ENCODE measurements at places on chromosomes 5 and 9.

DNA sequence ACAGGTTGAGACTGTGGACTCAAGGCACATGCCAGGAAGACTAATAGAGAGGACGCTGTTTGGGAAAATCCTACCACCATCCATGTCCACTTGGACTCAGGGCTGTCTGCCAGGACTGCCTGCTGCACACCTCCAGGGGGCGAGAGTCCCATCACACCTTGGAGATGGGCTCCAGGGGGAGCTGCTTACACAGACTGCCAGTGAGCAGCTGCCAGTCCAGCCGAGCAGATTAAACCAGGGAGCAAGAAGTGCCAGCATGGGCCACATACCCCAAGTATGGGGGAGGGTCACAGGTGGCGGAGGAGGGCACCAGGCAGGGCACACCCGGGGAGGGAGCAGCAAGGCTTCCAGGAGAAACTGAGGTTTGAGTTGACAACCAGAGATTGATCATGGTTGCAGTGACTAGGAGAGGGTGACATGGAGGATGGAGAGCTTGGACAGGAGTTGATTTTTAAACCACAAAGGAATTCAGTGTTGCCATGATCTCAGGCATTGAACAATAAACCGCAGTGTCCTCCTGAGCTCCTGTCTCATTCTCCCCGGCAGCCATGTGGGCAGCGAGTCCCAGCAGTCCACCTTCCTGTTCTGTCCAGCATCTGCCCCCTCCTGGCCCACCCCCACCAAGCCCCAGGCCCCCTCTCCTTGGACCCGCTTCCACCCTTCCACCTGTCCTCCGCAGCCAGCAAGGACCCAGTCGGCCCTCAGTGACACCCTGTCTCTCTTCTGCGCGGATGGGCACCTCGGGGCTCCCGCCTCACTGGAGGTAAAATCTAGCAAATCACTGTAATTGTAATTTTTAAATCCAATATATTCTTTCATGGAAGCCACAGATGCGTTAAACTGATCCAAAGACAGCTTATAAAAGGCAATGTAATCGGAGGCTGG is 3.1 kb upstream of the VAV2 start:
- H3K27ac ChIP-seq = no peak overlapping the region
- peaks cover 31% of the 10 kb centered on the region for H3K4me1 ChIP-seq

DNA sequence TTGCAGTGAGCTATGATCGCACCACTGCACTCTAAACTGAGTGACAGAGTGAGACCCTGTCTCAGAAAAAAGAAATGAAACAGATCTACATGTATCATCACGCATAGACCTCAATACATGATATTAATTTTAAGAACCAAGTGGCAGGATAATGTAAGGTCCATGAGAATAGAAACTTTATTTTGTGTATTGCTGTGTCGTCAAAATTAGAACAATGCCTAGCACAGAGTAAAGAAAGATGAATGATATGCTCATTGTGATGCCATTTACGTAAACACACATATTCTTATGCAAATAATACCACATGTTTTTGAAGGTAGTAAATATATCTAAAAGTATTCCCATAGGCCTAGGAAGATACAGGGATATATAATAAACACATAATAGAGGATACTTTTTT is 3.6 kb upstream of the UIMC1 start:
- no peaks in the 10 kb centered on the region for H3K27me3 ChIP-seq
- H3K4me1 ChIP-seq = peaks cover 14% of the 10 kb centered on the region
- no peak overlapping the region for H3K4me3 ChIP-seq
- no peak overlapping the region for H3K27ac ChIP-seq
- DNase-seq = no peak

DNA sequence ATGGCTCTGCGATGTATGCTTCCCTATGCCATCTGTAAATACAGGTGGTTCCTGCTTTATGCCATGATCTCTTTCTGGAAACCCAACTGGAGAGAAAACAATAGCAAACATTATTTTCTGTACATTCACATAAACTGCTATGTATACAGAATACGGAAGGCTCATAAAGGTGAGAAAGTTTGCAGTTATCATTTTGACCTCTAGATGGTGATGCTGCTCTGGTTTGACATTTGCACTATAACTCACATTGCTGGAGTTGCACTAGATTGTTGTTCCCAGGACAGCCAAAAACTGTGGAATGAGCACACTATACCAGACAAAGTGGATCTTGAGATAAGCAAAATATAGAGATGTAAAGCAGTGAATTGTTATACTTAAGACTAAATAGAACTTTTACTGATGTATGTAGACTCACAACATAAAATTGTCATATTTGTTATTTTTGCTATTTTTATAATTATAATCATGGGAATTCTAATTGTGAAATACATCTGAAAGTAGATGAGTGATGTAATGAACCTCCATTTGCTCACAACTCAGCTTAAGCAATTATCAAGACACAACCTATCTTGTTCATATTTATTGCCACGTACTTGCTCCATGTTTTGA is 246.5 kb downstream of the PTPRD start:
- no peak overlapping the region for H3K4me3 ChIP-seq
- DNase-seq = no peak
- H3K27ac ChIP-seq = no peak overlapping the region
- no peaks in the 10 kb centered on the region for H3K36me3 ChIP-seq

DNA sequence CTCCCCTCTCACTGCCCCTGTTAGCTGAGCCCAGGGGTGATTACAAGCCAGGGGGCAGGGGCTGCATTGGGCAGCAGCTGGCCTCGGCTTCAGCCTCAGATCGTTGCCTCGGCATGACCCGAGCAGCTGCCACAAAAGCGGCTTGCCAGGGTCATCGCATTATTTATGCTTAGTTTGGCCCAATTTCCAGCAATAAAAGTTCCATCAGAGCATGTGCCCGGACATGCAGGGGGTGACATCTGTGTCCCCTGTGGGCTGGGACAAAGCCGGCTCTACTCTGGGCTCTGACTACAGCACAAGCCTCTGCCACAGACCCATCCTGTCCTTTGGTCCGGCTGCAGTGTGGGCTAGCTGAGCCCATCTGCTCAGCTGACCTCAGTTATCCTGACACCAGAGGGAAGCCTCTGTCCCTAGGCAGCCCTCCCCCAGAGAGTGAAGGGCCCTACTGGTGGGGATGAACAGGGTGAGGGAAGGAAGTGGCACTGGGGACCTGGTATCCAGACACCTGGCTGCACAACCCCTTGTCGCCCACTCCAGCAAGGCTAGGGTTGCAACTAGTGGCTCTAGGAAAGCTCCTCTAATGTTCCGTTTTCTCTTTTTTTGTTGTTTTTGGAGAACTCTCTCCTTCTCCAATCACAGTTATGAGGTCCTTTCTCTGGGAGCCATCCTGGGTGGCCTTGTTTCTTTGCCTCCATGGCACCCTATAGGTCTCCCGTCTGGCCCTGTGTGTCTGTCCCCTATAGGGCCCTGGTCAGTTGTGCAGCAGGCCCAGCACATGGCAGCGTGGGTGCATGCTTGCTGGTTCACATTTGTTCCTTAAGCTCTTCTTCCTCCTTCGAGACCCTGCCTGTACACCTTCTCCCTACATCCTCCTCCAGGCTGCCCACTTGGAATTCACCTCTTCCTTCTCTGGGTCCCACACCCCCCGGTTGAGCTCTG is 13.3 kb upstream of the GADD45G start:
- no peak overlapping the region for H3K27ac ChIP-seq
- no peak for DNase-seq
- H3K4me3 ChIP-seq = no peak overlapping the region
- no peaks in the 10 kb centered on the region for H3K4me1 ChIP-seq
- H3K36me3 ChIP-seq = no peaks in the 10 kb centered on the region
- no peaks in the 10 kb centered on the region for H3K27me3 ChIP-seq

DNA sequence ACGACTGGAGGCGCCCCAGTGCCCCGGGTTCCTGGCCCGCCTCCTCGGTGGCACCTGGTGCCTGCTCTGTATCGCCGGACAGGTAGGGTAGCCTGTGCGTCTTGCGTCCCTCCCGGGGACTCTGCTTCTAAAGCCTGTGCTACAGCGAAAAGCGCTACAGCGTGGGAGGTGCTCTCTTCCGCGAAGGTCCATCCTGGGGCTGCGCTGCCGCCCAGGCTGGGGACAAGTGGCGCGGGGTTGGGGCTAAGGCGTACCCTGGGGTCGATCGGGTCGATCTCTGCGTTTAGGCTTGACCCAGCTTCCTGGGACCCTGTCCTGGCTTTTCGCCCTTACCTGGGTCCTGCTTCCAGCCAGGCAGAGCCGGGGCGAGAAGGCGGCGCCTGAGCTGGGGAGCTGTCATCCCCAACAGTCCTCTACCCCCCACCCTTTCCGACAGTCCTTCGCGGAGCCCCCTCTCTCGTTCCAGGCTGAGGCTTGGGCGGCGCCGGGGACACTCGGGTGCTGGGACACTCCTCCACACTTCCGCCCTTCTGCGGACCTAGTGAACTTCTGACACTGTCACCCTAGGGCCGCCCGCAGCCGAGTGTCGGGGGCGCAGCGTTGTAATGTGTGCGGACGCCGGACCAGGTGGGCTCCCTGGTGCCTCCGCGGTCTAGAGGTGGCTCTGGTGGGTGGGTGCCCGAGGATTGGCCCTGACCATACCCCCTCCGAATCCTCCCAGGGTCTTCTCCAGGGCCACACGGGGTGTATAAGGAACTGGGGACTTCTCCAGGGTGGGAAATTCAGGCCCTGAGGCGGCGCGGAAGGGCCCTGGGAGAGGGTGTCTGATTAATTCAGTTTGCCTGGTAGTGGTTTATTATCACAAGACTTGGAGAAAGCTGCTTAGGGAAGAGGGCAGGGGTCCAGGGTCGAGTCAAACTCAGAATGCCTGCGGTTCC is 328.2 kb downstream of the SH3GL2 start:
- no peaks in the 10 kb centered on the region for H3K36me3 ChIP-seq
- H3K4me3 ChIP-seq = peak overlapping the region; percentile 60

DNA sequence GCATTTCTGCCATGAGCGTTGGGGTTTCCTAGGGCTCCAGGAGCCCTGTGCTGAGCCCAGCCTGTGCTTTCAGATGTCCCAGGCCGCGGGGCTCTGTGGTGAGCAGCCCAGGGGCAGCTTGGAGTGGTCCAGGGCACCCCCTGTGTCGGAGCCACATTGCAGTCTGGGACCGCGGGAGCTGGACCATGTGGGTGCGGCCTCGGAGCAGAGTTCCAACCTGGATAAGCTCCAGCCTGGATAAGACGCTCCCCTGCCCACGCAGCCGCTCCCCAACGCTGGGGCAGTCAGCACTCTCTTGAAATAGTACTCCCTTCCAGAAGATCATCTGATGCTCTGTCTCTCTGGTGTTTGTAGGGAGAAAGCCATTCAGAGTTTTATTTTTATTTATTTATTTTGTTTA is 111.1 kb downstream of the WNK2 start:
- H3K4me3 ChIP-seq = no peak overlapping the region
- H3K36me3 ChIP-seq = no peaks in the 10 kb centered on the region
- H3K27me3 ChIP-seq = peaks cover 10% of the 10 kb centered on the region
- no peaks in the 10 kb centered on the region for H3K4me1 ChIP-seq
- peak; percentile 38 for DNase-seq
- no peak overlapping the region for H3K27ac ChIP-seq

DNA sequence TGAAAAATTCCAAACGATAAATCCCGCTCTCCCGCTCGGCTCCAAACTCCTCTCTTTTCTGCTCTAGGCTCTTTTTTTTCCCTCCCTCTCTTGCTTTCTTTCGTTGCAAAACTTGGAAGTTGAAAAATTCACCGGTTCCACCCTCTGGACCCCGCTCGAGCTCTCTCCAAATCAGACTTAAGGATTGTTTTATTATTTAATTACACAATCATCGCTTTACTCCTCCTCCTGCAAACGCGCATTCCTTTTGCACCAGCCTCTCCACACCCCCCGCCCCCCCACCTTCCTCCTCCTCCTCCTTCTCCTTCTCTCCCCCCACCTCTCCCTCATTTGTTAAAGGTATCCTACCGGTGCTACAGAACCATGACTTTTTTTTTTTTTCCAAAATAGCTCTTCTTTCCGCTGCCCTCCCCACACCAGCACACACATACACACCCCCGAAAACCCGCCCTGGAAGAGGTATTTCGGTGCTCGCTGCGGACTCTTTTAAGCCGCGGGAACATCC is 535 bp upstream of the NFIB start:
- no peaks in the 10 kb centered on the region for H3K27me3 ChIP-seq
- peak overlapping the region; percentile 100 for H3K27ac ChIP-seq
- DNase-seq = peak; percentile 94
- peaks cover 33% of the 10 kb centered on the region for H3K4me1 ChIP-seq
- no peaks in the 10 kb centered on the region for H3K36me3 ChIP-seq

DNA sequence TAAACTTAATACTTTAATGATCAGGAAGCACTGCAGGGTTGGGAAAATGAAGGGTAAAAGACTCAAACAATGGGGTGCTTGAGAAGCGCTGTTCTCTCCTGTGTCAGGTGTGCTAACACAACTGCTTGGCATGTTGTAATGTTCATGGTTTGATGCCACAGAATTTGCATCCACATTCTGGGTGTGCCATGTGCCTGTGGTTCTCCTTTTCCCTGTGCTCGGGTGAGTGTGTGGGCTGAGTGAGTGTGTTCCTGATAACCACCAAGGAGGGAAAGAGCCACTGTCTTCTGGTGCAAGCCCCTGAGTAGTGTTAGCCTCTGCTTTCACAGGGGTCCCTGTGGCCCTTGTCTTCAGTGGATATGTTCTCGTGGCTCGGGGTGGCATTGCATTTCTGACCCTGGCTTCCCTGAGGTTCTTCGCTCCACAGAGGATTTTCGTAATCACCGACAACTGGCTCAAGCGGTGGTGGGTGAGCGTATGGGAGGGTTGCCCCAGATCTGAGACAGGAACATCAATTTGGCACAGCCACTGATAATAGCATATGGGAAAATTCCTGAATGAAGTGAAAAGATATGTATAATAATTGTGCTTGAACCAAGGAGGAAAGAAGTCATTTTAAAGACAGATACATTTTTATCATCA is 102.0 kb downstream of the MVB12B start:
- no peaks in the 10 kb centered on the region for H3K4me1 ChIP-seq
- H3K27me3 ChIP-seq = no peaks in the 10 kb centered on the region
- peaks cover 8% of the 10 kb centered on the region for H3K36me3 ChIP-seq
- no peak overlapping the region for H3K4me3 ChIP-seq
- DNase-seq = no peak

DNA sequence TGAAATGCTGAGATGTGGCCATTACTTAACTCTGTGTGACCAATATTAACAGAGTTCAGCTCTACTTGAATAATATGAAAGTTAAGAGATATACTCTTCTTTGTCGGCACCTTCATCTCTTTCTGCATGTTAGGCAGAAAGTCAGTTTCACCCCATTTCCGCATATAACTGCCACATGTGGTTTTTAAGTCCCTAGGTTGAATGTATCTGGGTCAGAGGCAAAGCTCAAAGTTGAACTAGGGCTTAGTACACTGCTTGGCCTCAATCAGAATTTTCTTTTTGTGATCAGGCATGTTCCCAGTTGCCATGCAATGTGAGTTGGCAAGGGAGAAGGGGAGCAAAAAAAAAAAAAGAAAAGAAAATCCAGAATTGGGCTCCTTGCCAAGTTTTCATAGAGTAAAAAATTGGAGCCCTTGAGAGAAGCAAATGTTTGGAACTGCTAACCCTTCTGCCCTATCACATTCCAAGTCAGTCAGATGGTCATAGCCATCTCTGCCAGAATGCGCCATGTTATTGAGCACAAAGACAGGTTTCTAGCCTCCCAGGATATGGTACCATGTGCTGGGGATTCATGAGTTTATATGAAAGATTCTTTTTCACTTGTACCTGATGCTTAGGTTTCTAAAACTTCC is 251.2 kb upstream of the RORB start:
- no peak overlapping the region for H3K4me3 ChIP-seq
- no peaks in the 10 kb centered on the region for H3K27me3 ChIP-seq
- no peaks in the 10 kb centered on the region for H3K36me3 ChIP-seq
- no peak overlapping the region for H3K27ac ChIP-seq

All from tibial artery (tissue), 4 donors.